Stimulated activated CD4-positive, alpha-beta T cell treated with anti-CD3 and anti-CD28 coated beads, Interleukin-12 subunit alpha, Interleukin-12 subunit beta, amount 100 ng/mL, for 48 hours (primary cell): ENCODE measurements at places on chromosomes 12 and 14.

DNA sequence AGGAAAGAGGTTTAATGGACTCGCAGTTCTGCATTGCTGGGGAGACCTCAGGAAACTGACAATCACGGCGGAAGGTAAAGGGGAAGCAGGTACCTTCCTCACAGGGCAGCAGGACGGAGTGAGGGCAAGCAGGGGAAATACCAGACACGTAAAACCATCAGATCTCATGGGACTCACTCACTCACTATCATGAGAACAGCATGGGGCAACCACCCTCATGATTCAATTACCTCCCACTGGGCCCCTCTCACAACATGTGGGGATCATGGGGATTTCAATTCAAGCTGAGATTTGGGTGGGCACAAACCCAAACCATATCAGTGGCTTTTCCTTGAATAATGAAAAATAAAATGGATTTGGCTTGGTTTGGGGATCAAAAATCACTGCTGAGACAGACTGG lies 380.5 kb downstream of the VRK1 start:
- DNase-seq = no peak

DNA sequence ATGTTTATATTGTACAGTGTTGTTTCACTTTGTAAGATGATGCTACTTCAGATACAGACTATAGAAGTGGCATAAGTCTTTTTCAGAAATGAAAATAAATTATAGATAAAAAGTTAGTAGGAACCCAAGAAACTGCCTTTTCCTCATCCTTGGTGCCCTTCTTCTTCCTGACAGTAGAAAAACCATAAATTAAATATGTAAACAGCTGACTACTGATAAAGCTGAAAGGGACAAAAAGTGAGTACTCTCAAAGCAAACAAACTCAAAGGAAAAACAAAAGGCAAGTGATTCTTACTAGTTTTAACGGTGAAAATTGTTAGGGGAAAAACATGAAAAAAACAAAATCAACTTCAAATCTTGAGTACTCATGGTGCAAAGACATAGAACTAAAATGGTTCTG lies 8.6 kb upstream of the C12orf50 start:
- no peak for DNase-seq

DNA sequence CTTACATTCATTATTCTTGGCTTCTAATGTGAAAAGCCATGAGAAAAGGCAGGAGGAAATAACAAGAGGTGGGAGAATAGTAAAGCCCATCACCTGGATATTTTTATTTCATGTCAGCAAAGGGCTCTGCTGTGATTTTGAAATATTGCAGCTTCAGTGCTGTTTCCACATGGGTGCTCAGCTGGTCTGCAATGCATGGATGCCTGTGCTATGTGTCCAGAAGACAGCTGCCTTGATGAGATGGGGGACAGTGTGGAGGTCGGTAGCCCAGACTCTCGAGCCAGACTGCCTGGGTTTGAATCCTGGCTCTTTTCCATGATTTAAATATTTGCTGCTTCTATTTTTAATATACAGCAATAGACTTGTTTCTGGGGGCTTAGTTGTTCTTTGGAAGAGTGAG lies 477.5 kb upstream of the GARIN6 start:
- no peak for DNase-seq

DNA sequence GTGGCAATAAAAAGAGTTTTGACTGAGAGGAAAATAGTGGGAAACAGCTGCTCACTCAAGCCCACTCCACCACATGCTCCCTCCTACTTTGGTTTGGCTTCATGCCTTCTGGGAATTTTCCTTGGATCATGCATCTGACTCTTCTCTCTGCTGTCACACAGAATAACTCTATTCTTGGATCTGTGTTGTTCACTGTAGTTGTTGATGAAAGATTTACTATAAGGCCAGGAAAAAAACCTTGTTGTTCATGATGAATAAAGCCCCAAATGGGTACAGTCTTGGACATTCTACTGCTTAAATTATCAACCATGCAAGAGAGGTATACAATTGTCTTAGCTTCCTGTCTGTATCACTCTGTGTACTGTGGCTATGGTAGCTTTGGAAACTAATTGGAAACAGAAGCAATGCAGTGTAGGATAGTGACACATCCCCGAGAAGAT lies 70.5 kb downstream of the TMX1 start:
- no peak for DNase-seq

GRCh38 chr12:110269622-110270124 lies 11.4 kb upstream of the ATP2A2 start:
- DNase-seq = no peak

DNA sequence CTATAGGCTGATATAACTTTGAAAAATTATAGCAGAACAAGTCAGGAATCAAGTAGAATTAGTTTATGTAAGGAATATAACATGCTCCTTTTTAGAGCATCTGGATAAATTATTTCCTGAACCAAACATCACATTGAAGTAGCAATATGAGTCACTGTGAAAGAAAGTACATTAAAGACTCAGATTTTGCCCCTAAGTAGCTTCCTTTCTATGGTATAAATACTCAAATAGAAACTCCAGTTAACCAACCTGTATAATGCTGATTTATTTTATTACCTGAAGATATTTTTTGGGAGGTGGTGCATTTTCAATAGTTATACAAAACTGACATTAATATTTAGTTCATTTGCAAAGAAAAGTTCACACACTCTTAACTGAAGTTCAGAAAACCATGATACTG lies 312.1 kb downstream of the ITPR2 start:
- DNase-seq = no peak

GRCh38 chr14:100871234-100872186 lies 32.0 kb downstream of the RTL1 start:
- no peak for DNase-seq

DNA sequence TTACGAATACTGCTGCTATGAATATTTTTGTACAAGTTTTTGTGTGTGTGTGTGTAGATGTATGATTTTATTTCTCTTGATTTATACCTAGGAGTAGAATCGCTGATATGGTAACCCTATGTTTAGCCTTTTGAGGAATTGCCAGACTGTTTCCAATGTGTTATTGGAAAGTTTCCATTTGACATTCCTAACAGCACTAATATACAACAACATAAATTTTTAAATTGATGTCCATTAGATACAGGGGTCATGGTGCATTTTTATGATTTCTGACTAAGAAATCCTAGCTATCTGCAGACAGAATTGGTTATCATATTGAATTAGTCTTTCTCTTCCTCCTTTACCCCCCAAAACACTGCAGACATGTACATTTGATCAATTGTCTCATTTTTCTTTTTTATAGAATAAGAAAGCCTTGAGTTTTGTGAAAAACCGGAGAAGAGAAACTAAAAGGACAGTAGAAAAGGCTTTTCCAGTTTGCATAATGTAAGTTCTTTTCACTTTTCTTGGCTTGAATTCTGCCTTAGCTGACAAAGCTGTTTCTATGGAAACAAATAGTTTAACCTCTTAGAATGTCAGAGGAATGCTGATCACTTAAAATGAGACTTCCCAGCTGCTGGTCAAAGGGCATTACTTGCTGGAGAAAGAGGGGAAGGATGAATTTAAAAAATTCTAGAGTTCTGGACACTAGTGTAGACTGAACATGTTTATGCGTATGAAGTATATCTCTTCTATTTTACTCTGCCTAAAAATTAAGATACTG lies 28.2 kb downstream of the PALS1 start:
- DNase-seq = no peak

DNA sequence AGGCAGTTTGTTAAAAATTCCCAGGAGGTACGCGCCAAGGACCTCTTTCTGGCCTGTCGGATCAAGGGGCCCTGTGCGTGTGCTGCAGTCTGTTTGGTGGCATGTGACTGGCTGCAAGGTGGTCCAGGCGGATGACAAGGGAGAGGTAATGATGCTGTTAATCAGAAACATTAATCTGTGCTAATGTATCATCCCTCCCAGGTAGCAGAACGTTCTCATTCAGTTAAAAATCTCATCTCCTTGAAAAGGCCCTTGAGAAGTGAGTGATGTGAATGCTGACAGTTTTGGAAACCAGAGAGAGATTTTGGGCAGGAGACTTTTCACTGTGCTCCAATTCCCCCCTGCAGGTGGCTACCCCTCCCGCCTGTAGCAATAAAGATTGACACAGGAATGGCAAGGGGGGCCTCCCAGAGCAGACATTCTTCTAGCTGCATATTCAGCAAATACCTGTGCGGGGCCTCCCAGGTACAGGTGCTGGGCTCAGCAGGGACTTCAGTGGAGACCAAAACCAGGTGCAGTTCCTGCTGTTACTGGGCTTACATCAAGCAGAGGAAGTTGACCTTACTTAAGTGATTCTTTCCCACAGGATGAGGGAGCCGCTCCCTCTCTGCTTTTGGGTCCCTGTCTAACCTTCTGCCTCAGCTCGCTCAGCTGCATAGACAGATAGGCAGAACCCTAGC lies 364.8 kb downstream of the CACNA1C start:
- DNase-seq = no peak
